Thoracic aorta (tissue), 2 donors: ENCODE measurements at places on chromosomes 1 and 21. TPM values are rescaled to one million over a fixed set of nuclear protein-coding genes. Genes with fewer than 3 reads are reported as not detected.

SCCPDH gene
- total RNA-seq: 12.8 TPM

LHX8 gene
- not detected for total RNA-seq

DNA sequence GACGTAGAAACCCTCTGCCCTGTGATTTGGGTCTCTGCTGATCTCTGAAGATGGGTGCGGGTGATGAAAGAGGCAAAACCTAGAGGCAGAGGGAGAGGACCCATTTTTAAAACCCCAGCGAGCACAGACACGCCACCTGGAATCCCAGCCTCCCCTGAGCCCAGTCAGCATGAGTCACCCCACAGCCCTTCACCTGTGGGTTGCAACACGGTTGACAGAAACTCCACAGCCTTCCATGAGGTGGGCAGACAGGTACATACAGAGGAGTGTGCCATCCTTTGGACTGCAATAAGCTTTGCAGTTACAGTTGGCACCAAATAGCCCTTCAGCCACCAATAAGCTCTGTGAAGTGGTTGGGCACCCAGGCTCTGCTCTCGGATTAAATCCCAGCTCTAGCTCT, 2.1 kb upstream of the GRHL3 start:
- no peaks in the 10 kb centered on the region for H3K27me3 ChIP-seq
- H3K4me1 ChIP-seq: peaks cover 16% of the 10 kb centered on the region
- H3K4me3 ChIP-seq: no peak overlapping the region

GRCh38 chr1:25695090-25695770, 78.6 kb downstream of the MAN1C1 start:
- H3K4me1 ChIP-seq: peaks cover 43% of the 10 kb centered on the region
- peak overlapping the region; percentile 74 for H3K27ac ChIP-seq
- no peak overlapping the region for H3K4me3 ChIP-seq
- DNase-seq: peak; percentile 66
- no peaks in the 10 kb centered on the region for H3K27me3 ChIP-seq

- no peaks in the 10 kb centered on the region for H3K36me3 ChIP-seq
- H3K27ac ChIP-seq: peak overlapping the region; percentile 28
- no peaks in the 10 kb centered on the region for H3K27me3 ChIP-seq
- DNase-seq: no peak
- H3K4me1 ChIP-seq: peaks cover 10% of the 10 kb centered on the region
These were observed 711 bp upstream of the TESK2 start for GRCh38 chr1:45491487-45492260.

- DNase-seq: no peak
- no peaks in the 10 kb centered on the region for H3K27me3 ChIP-seq
- H3K4me1 ChIP-seq: no peaks in the 10 kb centered on the region
- H3K4me3 ChIP-seq: no peak overlapping the region
- H3K27ac ChIP-seq: no peak overlapping the region
These were observed 15.4 kb downstream of the RALGPS2 start for GRCh38 chr1:178740491-178740890.
